ENCODE measurements at places on chromosomes 4 and X.

- DNase-seq, result no peak
These were observed 35.4 kb upstream of the STS start for GRCh38 chrX:7112071-7112470.

DNA sequence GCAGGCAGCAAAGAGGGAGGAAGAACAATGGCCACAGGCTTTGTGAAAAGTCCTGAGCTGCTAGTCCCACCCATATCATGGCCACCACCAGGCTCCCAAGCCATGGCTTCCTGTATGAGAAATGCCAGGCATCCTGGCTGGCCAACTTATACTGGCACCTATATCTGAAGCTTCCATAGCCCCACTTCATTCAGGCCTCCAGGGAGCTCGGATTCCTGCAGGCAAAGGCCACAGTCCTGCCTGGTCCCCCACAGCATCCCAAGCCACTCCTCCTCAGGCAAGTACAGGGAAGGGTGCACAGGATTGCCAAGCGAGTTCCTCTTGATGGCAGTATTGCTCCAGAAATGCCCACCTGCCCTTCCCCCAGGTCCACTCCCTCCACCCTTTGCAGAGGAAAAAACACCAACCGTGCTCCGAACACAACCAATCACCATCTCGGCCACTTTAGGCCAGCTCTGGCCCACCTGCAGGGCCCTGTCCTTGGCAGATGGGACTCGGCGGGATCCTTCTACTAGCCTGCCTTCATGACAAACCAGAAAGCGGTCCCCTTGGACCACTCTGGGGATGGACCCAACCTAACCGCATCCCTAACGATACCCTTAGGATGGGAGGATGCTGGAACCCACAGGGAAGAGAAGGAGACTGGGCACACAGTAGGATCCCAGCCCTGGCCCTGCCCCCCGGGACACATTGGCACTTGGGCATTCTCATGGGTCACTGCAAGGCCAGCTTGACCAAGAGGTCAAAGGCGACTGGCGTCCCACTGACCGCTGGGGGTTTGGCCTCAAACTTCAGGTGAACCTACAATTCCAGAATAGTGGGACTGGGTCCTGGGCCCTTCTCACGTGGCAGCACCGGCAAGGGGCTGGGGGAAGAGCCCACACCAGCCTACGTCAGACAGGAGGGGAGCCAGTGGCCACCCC, 220.4 kb upstream of the AGTR2 start:
- no peak for DNase-seq

DNA sequence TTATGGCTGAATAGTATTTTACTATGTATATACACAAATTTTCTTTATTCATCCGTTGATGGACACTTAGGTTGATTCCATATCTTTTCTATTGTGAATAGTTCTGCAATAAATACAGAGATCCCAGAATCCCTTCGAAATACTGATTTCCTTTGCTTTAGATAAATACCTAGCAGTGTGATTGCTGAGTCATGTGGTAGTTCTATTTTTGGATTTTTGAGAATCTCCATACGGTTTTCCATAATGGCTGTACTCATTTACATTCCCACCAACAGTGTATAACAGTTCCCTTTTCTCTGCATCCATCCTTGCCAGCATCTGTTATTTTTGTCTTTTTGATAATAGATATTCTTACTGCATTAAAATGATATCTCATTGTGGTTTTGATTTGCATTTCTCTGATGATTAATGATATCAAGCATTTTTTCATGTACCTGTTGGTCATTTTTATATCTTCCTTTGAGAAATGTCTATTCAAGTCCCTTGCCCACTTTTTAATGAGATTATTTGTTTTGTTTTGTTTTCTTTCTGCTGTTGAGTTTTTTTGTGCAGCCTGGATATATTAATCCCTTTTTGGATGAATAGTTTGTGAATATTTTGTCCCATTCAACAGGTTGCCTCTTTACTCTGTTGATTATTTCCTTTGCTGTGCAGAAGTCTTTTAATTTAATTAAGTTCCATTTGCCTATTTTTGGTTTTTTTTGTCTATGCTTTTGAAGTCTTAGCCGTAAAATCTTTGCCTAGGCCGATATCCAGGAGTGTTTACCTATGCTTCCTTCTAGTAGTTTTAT, 466.7 kb upstream of the TENM3 start:
- no peak for DNase-seq

DNA sequence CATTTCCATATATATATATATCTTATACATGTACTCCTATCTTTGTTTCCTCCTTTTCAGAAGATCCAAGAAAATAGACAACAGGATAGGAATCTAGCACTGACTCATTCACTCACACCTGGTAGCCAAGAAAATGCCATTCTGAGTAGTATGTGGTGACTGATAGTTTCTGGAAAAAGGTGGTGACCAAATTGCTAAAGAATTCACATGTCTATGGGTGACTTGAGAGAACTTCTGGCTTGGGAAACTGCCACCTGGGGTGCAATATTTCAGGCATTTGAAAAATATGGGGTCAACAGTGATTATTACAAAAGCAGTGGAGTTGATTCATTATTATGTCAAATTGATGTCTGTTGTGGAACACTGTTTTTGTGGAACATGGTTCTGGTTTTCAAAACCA, 605.1 kb downstream of the PCDH18 start:
- no peak for DNase-seq

- no peak for DNase-seq
These were observed 121.7 kb downstream of the RASGEF1B start for GRCh38 chr4:81350040-81350439.

- no peak for DNase-seq
These were observed 290.5 kb downstream of the BMPR1B start for GRCh38 chr4:95048296-95048695.

DNA sequence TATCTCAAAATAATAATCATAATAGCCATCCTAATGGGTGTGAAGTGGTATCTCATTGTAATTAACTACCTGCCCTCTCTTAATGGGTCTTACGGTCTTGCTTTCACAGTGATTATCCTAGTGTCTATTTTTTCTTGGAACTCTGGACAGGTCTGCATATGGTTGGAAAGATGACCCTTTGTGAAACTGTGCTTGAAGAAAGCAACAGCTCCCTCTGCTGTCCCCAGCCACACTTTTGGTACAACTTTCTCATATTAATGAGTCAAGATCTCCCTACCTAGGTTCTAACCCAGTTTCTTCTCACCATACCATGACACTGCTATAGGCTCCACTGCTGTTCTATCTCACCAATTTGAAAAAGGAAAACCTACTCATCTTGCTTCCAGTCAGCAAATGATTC, 2.4 kb downstream of the TFDP3 start:
- no peak for DNase-seq

DNA sequence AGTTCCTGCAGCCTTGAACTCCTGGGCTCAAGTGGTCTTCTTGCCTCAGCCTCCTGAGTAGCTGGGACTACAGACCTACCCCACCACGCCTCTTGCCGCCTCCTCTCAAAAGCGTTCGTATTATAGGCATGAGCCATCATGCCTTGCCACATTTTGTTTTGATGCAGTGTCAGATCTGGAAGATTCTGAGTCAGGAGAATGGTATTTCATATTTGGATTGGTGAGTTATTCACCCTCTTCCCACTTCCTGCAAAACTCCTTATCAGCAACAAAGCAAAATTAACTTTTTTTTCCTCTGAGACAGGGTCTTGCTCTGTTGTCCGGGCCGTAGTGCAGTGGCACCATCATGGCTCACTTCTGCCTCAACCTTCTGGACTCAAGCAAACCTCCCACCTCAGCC, 29.6 kb downstream of the REST start:
- no peak for DNase-seq

GRCh38 chr4:137427411-137427810, 104.9 kb downstream of the PCDH18 start:
- DNase-seq, result no peak

GRCh38 chr4:163587867-163588266, 93.4 kb downstream of the TMA16 start:
- DNase-seq, result no peak

GRCh38 chrX:46903458-46904242, 8.6 kb upstream of the JADE3 start:
- no peak for DNase-seq

- DNase-seq, result no peak
These were observed 819.2 kb downstream of the PCDH18 start for GRCh38 chr4:136713140-136713539.

- no peak for DNase-seq
These were observed 118.2 kb upstream of the IQCM start for GRCh38 chr4:149933883-149934282.

- DNase-seq, result no peak
These were observed 40.6 kb downstream of the MRPL1 start for GRCh38 chr4:77903186-77903585.

- no peak for DNase-seq
These were observed 144.4 kb downstream of the PCDH18 start for GRCh38 chr4:137387924-137388323.

- no peak for DNase-seq
These were observed 1496.1 kb upstream of the IGFBP7 start for GRCh38 chr4:58606303-58606702.

Data from esophagus squamous epithelium (tissue), 5 donors.